NCI-H1417 (cell line): ENCODE measurements at places on chromosomes 2 and 18.

DNA sequence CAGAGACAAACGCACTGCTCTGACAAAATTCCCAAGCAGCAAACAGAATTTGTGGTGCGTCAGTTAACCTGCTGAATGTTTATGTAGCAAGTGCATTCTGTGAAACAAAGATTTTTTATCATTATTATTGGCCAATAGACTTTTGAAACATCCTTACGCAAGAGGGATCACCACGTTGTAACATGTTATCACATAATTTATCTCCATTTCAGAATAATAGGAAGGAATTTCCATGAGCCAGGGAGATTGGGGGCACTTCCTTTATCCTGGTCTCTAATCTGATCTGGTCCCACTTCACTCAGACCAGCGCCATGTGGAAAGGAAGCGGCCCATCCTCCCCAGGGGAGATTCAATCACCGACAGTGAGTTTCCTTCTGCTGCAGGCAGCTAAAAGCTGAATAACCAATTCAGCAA lies 166.1 kb downstream of the PID1 start:
- DNase-seq, result no peak

- DNase-seq, result peak; percentile 71
Observed at GRCh38 chr2:207530160-207531031, 634 bp downstream of the CREB1 start.

GRCh38 chr18:75304678-75305557 lies 94.3 kb downstream of the TSHZ1 start:
- no peak for DNase-seq

DNA sequence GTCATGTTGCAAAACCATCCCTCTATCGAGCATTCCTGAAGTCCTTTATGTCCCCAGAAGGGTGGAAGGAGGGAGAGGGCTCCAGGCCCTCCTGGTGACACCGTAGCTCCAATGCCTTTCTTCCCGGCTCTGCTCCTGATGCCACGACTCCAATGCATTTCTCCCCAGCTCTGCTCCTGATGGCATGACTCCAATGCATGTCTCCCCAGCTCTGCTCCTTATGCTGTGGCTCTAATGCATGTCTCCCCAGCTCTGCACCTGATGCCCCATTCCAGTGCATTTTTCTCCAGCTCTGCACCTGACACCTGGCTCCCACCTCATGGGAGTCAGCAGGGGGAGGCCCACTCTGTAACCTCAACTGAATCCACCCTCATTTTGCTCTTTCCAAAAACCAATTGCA lies 153.0 kb upstream of the SALL3 start:
- DNase-seq, result no peak

DNA sequence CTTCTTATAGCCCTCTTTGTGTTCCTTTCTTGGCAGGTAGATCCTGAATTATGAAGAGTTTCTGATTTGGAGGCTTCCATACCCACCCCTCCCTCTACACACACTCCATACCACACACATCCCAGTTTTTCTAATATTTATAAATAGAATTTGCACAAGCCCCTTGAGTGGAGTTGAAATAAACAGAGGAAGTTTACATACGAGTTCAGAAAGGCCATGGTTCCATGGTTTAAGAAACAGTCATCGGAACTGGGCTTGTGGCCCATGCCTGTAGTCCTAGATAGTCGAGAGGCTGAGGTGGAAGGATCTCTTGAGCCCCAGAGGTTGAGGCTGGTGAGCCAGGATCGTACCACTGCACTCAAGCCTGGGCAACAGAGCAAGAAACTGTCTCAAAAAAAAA lies 62.7 kb upstream of the TANC1 start:
- DNase-seq, result no peak

- DNase-seq, result no peak
Observed at GRCh38 chr2:99821039-99821438, 321.4 kb downstream of the AFF3 start.

DNA sequence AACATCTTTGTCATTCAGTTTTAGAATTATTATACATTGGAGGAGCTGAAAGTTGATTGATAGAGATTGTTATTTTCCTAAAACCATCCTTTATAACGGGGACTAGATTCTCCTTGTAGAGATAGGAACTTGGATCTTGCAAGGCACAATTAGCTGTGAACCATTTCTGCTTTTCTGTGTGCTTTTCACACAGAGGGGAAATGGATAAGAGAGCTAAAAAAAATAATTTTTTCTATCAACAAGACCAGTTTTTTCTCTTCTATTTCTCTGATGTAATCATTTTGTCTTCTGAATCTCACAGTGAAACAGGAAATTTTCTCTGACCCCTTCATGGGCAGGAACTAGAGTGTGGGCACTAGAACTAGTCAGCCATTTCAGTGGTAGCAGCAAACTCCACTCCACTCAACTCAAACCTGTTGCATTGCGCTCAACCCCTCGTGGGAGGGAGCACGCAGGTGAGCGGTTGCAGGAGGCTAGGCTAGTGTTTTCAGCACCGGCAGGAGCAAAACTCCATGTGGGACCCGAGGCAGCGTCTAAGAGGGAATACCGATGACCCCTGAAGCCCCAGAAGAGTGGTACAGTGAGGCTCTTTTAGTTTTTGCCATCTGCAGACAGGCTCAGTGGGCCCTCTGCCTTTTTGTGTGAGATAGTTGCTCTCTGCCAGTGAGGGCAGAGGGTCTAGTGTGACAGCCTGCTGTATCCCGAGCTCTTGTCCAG lies 24.0 kb upstream of the SLC39A10 start:
- no peak for DNase-seq

GRCh38 chr2:121005453-121005852 lies 269.8 kb downstream of the GLI2 start:
- no peak for DNase-seq

- DNase-seq, result no peak
Observed at GRCh38 chr18:36872329-36872728, 43.4 kb downstream of the KIAA1328 start.

- no peak for DNase-seq
Observed at GRCh38 chr2:102667072-102667471, 47.7 kb downstream of the SLC9A2 start.

DNA sequence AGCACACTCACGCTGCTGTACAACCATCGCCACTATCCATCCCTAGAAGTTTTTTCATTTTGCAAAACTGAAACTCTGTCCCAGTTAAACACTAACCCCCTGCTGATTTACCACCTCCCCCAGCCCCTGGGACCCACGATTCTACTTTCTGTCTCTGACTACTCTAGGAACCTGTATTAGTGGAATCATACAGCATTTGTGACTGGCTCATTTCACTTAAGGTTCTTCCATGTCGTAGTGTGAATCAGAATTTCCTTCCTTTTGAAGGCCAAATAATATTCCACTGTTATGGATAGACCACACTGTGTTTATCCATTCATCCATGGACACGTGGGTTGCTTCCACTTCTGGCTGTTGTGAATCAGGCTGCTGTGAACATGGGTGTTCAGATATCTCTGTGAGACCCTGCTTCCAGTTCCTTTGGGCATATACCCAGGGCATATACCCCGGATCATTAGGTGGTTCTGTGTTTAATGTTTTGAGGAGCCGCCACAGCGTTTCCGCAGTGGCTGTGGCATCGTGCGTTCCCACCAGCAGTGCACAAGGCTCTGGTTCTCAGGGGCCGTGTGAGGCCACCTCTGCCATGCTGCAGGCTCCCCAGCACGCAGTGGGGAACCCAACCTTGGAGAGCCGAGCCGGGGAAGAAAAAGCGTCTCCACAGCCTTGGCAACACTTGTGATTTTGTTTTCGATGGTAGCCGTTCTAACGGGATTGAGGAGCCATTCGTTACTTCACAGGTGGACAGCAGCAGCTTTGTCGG lies 10.1 kb downstream of the RAMP1 start:
- no peak for DNase-seq

GRCh38 chr2:108239786-108240185 lies at the start of gene SULT1C3:
SULT1C3 (plus strand) TSS chr2:108239968; CDS start chr2:108247195, 7,227 bp downstream.
- no peak for DNase-seq

DNA sequence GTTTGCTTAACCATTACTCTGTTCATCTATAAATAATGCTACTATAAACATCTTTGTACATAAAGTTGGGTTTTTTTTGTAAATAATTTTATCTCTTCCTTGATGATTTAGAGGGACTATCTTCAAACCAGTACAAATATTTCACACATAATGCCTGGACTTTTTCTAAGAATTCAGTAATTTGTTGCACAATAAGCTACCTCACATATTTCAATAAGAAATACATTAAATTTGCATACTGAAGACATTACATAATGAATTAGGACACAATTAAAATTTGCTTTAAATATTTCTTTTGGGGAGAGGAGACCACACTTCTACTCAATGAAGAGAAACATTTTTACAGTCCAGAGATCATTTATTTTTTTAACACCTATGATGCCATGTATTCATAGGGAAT lies 7.2 kb upstream of the ROCK1 start:
- DNase-seq, result no peak

DNA sequence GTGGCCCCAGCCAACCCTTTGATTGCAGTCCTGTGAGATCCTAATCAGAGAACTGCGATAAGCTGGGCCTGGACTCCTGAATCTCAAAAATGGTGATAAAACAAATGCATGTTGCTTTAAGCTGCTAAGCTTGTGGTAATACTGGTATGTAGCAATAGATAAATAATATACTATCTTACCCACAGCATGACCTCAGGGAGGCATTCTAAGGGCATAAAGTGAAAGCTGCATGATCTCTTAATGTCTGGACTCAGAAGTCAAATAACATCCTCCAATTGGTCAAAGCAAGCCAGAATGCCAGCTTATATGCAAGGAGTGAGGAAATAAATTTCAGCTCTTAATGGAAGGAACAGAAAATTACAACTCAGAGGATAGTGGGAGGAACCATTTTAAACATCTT lies 246.1 kb downstream of the FSIP2 start:
- no peak for DNase-seq

DNA sequence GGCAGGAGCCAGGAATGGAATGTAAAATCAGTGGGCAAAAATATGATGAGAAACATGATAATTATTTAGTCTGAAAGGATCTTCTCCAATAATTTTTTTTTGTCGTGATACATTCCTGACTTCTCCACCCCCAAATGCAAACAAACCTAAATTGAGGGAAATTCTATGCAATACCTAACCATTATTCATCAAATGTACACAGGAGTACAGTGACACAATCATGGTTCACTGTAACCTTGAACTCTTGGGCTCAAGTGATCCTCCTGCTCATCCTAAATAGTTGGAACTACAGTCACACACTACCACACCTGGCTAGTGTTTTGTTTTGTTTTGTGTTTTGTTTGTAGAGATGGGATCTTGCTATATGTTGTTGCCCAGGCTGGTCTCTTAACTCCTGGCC lies 46.5 kb downstream of the RAB10 start:
- DNase-seq, result no peak

DNA sequence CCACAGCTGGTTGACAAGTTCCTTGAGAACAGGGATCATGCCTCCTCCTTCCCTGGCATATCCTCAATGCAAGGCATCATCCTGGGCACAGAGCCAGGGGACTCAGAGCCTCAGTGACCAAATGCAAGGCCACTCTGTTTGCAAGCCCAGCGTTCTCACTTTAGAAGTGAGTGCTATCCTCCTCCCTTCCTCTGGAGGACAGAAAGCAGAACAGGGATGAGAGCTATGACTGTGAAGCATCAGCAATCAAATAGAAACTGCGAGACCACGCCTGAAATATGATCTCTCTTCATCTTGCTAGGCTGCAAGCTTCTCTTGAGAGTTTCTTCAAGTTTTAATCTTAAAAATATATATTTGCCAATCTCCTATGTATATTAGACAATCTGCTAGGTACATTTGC lies 119.8 kb downstream of the LRATD1 start:
- DNase-seq, result no peak

DNA sequence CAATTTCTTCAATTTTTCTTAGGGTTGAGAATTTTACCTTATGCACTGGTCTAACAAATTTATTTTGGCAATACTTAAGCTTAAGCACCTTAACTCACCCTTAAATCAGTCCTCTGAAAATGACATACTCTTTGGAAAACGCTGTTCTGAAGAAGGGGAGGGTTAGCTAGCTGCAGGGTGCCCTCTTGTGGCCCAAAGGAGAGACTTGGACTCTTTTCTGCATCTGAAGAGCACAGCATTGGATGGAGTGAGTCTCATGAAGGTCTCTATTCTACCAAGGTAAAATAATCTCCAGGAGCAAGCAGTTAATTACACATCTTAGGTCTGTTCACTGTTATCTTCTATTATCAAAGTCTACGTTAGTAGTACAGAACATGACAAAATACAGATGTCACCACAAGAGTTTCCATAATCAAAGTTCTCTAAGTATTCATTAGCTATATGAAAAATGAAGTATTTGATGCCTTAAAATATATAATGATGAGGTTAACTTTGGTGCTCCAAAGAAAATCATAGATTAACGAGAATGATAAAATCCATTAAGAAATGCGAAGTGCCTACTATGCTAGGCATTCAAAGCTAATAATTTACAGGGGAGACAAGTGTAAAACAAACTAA lies 24.4 kb downstream of the PUM2 start:
- DNase-seq, result peak; percentile 72

DNA sequence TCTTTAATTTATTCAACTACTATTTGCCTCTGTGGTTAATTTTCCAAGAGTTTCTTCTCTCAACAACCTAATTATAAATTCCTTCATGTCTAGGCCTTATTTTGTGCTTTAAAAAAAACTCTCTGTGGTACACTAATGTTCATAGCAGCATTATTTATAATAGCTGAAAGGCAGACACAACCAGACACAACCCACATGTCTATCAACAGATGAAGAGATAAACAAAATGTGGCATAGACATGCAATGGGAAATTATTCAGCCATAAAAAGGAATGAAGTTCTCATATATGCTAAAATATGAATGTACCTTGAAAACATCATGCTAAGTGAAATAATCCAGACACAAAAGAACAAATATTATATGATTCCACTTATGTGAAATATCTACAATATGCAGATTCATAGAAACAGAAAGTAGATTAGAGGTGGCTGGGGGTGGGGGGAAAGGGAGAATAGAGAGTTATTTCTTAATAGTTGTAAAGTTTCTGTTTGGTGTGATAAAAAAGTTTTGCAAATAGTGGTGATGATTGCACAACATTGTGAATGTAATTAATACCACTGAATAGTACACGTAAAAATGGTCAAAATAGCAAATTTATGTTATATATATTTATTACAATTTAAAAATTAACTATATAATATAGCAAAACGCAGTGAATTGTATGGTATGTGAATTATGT lies 28.1 kb upstream of the RASGRP3 start:
- DNase-seq, result no peak

GRCh38 chr2:77469106-77469505 lies 53.1 kb downstream of the LRRTM4 start:
- DNase-seq, result no peak

- no peak for DNase-seq
Observed at GRCh38 chr2:68588589-68588988, 54.8 kb upstream of the PROKR1 start.

- no peak for DNase-seq
Observed at GRCh38 chr2:100742277-100743254, 77.4 kb upstream of the NPAS2 start.

- no peak for DNase-seq
Observed at GRCh38 chr2:134862069-134862468, 23.7 kb downstream of the ACMSD start.

- DNase-seq, result no peak
Observed at GRCh38 chr18:48607056-48607984, 68.5 kb downstream of the CTIF start.

- DNase-seq, result no peak
Observed at GRCh38 chr18:45658756-45659155, 43.5 kb downstream of the SLC14A2 start.
